NCI-H2081 treated with DMSO at 0.1 percent for 48 hours (cell line): ENCODE measurements at places on chromosomes 2 and 18.

GRCh38 chr2:180021850-180022249 is 14.8 kb upstream of the CWC22 start:
- no peak for DNase-seq

GRCh38 chr2:21050164-21050563 is 6.3 kb upstream of the APOB start:
- no peak for DNase-seq

- no peak for DNase-seq
Measured at GRCh38 chr2:152606941-152607340, 110.3 kb downstream of the PRPF40A start.

DNA sequence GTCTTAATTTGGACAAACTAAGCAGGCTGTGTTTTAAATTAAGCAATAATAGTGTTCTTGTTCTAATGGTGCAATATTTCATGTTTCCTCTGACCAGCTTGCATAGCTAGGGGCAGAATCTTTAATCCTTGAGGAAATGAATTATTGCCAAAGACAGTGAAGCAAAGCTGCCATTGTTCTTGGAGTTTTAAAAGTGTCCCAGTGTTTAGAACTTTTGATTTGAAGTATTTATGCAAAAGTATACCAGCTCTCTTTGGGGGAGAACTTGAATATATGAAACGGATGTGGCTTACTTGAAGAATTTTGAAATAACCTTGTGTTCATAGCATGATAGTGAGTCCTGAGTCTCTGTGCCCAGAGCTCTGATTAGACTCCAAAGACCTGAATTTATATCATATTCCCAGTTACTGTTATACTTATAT is 33.4 kb downstream of the ITGA6 start:
- DNase-seq: no peak

DNA sequence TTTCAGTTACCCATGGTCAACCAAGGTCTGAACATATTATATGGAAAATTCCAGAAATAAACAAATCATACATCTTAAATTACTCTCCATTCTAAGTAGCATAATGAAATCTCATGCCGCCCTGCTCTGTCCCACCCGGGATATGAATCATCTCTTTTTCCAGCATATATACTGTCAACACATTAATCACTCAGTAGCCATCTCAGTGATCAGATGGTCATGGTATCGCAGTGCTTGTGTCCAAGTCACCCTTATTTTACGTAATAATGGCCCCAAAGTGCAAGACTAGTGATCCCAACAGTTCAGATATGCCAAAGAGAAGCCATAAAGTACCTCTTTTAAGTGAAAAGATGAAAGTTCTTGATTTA is 43.8 kb downstream of the OSBPL6 start:
- DNase-seq: no peak

GRCh38 chr2:64852771-64853241 is 136.4 kb upstream of the SLC1A4 start:
- DNase-seq: no peak

DNA sequence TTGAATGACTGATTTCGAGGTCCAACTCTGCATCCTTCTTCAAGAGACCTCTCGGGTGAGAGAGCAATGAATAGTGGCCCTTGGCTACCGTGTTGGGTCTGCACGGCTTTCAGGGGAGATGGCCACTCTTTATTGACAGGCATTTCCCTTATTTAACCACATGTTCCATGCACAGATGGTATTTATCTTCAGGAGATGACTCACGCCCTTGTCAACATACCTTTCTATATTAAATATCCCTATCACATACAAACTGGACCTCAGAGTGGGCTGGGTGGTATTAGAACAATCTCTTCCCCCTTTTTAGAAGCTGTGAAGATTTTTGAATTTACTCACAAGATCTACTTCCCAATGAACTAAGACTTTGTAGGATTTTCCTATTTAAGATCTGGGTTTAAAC is 109.6 kb upstream of the CDC42EP3 start:
- no peak for DNase-seq

DNA sequence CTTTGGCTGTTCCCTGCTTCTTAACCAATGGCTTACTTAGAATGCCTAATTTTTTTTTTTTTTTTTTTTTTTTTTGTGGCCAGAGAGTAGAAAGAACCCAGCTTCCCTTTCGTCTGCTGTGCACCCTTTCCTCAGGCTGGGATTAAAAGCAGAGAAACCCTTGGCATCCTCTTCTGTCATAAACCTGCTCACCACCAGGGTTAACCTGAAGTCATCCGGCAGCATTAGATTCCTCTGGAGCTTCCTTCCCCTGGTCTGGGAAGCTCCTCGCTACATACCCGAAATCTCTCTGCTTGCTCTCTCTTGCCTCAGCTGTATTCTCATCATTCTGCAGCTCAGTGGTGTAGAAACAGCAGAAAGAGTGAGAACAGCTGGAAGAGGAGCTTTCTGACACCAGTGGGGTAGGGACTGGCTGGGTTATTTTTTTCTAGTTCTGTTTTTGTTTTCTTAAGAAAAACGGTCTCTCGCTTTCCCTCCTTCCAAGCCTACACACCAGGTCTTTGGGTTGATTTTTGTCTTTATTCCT is 339.0 kb upstream of the MEIS1 start:
- no peak for DNase-seq

DNA sequence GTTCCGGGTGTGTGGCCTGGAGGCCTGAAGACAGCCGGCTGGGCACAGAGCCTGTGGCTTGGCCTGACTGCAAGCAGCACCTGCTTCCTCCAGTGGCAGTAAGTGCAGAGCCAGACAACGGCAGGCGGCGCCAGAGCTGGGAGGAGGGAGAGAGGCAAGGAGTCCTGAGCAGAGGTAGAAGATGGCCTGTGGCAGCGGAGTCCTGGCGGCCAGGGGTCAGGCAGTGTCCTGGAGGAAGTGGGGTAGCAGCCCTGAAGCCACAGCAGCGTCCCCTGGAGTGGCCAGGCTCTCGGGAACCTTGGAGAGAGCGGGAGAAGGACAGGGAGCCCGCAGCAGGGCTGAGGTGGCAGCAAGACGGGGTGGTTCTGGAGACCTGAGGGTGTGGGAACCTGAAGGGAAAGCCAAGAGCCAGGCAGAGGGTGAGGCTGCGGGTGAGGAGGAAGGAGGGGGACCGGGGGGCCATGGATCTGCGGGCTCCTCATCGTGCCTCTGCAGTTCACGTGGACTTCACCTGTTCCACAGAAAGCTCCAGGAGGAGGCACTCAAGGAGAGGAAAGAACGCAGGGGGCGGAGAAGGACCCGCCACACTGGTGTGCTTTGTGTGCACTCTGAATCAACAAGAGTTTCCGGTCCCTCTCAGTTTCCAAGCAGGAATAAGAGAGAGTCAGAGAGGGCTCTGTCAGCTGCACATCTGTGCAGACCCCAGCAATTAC is 85.9 kb downstream of the USP40 start:
- peak; percentile 10 for DNase-seq

GRCh38 chr2:8260213-8260612 is 421.6 kb upstream of the ID2 start:
- no peak for DNase-seq

- DNase-seq: no peak
Measured at GRCh38 chr2:241068136-241068941, 33.7 kb downstream of the MTERF4 start.

DNA sequence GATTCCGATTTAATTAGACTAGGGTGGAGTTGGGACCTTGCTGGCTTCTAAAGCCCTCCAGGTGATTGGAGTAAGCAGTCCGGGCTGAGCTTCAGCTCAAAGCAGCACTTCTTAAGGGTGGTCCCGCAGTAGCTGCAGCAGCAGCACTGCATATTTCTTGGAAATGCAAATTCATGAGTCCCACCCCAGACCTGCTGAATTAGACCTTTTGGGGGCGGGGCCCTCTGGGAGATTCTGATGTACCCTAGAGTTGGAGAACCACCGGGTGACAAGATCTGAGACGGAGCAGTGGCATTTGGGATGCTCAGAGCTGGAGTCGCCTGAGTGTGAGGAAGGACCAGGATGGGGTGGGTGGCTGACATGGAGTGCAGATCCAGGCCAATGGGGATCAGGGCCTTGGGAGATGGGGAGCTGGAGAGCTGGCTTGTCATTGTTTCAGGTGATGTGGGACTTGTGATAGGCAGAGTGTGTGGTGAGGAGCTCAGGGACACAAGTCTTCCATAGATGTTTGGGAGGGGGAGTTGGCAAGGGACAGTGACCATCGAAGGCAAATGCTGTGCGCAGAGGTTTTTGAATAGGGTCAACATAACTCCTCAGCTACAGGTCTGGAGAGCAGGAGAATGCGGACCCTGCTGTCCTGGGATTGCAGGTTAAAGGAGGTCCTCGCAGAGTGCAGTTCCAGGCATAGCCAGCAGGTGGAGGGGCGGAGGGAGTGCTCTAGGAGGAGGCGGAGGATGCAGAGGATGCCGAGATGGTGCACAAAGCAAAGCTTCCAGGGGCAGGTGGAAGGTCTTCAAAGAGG is 130.9 kb upstream of the RAB12 start:
- DNase-seq: no peak

DNA sequence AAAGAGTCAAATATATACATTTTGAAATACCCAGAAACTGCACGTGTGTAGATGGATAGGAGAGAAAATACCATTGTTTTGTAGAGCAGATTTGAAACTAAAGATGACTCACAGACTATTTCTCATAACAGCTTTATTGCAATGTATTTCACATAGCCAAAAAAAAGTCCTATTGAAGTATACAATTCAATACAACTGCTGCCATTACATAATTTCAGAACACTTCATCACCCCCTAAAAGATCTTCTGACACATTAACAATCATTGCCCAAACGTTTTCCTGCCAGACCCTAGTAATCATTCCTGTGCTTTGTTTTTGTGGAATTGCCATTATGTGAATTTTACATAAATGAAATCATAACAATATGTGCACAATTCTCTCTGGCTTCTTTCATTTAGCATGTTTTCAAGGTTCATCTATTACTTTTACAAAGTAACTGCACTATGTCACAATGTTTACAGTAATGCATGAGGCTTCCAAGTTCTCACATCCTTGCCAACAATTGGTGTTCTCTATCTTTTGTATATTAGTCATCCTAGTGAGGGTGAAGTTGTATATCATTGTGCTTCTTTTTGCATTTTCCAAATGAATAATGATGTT is 378.6 kb upstream of the CWC22 start:
- no peak for DNase-seq

- DNase-seq: no peak
Measured at GRCh38 chr2:191835539-191836350, 11.1 kb downstream of the CAVIN2 start.

DNA sequence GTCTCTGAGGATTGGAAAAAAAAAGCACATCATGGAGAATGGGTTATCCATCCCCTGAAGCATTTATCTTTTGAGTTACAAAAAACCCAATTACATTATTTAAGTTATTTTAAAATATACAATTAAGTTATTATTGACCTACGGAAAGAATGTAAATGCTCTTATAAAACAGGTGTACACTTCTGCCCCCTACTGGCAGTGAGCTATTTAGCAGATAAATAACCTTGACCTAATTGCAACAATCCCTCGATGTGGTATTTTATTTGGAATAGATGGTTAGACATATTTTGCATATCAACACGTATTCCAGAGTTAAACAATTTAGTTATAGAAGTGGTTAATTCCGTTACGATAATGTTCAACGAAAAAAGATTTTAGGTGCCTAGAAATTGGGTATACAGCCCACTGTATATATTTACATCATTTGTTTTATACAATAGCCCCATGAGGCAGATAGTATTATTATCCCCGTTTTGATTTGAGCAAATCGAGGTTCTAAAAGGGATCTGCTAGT is 9.1 kb upstream of the DAW1 start:
- DNase-seq: peak; percentile 14

GRCh38 chr2:102839668-102840388 is 78.0 kb downstream of the TMEM182 start:
- DNase-seq: no peak

- peak; percentile 94 for DNase-seq
Measured at GRCh38 chr2:98869870-98870269, 66.2 kb downstream of the CRACDL start.

DNA sequence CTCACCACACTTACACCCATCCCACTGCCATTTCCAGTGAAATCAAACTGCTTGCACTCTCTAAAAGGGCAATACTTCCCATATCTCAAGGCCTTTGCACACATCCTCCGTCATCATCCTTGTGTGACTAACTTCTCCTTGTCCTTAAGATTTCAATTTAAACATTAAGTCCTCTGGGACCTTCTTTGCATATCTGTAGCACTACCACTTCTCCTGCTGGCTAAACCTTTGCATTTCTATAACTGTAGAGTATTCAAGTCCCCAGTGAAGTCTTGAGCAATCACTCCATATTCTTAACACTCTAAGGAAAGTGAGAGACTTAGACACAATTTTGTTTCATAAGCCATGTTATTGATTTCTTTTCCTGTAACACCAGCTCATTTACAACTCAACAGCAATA is 136.8 kb upstream of the EPHA4 start:
- DNase-seq: no peak

DNA sequence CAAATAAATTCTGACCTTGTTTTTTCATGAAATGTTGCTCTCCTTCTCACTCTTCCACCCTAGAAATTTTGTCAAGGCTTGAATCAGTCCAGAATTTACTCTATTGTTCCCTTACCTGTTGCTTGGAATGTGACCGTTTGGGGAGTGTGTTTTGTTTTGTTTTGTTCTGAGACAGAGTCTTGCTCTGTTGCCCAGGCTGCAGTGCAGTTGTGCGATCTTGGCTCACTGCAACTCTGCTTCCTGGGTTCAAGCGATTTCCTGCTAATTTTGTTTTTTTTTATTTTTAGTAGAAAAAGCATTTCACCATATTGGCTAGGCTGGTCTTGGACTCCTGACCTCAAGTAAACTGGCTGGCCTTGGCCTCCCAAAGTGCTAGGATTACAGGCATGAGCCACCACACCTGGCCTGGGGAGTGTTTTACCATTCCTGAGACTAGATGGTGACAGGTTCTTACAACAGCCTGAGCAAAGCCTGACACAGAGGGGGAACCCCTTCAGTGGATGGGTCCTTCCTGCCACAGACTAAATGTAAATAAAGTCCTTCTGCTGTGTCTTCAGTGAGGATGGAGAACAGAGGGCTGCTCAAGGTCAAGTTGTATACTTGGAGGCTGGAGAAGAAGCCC is 52.0 kb downstream of the HAUS1 start:
- DNase-seq: no peak

DNA sequence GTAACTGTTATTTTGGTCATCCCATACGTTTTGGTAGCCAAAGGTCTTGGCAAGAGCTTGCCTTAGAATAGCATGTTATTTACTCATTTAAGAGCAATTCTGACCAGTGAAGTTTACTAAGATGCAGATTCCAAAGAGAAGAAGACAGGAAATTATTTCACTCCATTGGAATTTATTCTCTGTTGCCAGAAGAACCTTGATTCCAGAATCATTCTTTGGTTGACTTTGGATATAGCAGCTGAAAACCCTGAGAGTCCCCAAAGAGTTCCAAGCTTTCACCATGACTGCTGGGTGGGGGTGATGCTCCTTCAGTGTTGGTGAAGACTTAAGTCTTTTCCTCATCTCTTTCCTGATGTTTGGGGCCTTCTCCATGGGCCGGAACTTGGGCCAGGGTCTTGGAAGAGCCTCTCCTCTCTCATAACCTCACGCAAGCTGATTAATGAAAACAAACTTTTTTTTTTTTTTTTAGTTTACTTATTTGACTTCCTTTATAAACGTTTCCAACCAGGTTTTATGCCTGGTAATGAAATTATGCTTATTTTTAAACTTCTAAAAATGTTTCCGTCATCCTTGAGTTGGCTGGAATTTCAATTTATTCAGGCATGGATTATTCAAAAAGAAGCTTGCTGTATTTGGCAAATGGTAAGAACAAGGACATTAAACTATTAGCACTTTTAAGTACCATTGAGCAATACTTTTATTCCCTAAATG is 192.0 kb downstream of the MTX2 start:
- no peak for DNase-seq

GRCh38 chr2:235017441-235017840 is 65.6 kb downstream of the SH3BP4 start:
- DNase-seq: no peak

GRCh38 chr2:119679846-119680245 is 845 bp downstream of the TMEM177 start:
- DNase-seq: no peak
